ENCODE measurements at places on chromosomes 2 and 18.

DNA sequence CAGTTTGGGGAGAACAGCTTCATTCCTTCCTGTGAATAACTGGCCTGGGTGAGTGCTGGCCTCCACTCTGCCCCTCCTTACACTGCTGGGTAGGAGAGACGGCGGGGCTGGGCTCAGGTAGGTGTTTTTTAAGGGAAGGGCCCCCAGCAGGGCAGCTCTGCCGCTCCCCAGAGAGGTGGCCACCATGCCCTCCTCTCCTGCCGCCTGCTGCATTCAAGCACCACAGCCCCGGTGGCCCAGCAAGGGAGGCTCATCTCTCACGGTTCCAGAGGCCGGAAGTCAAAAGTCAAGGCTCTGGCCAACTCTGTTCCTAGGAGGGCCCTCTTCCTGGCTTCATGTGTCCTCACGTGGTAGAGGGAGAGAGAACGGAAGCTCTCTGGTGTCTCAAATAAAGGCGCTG is 81.1 kb downstream of the SH3BP4 start:
- no peak for DNase-seq

- DNase-seq: no peak
These were observed 26.0 kb upstream of the FOSL2 start for GRCh38 chr2:28366496-28367282.

GRCh38 chr2:27776696-27777095 is 5.2 kb downstream of the MRPL33 start:
- DNase-seq: no peak

DNA sequence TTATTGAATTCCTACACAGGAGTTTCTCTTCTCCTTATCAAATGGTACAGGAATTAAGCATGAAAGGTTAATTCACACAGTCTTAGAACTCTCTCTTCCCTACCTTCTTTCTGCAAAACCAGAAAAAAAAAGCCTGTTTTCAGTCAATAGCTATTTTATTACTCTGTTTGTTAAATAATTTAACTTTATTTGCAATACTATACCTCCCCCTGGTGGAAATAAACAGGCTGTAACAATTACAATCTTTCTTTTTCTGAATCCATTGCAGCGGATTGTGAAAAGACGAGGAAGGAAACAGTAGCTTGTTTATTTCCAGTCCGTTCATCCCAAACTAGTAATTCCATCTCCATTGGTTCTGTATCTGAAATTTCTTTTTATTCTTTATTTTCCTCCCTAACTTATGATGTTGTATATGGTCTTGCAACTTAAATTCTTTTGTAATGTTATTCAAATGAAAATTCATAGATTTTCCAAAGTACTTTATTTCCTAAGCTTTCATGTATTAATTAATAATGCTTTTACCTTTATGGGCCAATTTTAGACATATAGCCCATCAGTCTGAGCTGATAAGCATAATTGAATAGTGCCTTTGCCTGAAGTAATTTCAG is 165.2 kb downstream of the SH3BP4 start:
- DNase-seq: peak; percentile 19

GRCh38 chr2:237888389-237888788 is 29.0 kb downstream of the RAMP1 start:
- DNase-seq: no peak

- DNase-seq: no peak
These were observed 27.3 kb downstream of the ANXA4 start for GRCh38 chr2:69769272-69769671.

DNA sequence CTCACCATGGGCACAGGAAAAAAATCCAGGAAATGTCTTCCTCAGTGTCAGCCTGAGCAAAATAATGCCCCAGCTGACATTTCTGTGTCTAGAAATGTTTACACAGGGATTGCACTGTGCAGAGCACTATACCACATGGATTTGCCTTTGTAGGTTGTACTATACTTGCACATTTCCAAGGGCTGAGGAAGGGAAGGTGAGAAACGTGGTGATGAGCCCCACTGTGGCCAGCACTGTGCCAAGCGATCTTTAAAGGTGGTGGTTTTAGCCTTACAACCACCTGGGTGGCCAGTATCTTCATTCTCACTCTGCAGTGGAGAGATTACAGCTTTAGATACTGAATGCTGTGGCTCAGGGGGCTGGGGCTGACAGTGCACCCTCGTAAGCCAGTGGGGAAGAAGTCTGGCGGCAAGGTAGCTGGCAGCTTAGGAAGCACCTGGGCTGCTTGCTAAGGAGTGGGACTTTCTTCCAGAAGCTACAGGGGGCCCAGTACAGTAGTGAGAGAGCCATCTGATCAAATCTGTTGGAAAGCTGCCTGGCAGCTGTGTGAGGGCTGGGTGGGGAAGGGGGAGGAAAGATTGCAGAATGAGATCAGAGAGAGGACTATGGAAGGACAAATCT is 81.4 kb upstream of the MSH2 start:
- no peak for DNase-seq

GRCh38 chr2:229044581-229044980 is 226.5 kb downstream of the PID1 start:
- no peak for DNase-seq

GRCh38 chr2:239223310-239224198 is 177.3 kb downstream of the HDAC4 start:
- peak; percentile 63 for DNase-seq

DNA sequence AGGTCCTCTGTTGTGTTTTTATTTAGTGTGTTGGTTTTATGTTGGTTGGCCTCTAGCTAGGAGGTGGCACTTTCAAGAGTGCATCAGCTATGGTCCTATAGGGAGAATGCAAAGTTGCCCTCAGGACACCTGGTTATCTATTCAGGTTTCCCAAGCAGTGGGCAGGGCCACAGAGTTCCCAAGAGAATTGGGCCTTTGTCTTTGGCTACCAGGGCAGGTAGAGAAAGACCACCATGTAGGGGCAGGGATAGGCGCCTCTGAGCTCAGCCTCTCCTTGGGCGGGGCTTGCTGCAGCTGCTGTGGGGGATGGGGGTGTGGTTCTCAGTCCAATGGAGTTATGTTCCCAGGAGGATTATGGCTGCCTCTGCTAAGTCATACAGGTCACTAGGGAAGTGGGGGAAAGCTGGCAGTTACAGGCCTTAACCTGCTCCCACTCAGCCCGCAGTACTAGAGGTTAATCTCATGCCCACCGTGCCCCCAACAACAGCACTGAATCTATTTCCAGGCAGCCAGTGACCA is 26.0 kb downstream of the ABCB11 start:
- no peak for DNase-seq

DNA sequence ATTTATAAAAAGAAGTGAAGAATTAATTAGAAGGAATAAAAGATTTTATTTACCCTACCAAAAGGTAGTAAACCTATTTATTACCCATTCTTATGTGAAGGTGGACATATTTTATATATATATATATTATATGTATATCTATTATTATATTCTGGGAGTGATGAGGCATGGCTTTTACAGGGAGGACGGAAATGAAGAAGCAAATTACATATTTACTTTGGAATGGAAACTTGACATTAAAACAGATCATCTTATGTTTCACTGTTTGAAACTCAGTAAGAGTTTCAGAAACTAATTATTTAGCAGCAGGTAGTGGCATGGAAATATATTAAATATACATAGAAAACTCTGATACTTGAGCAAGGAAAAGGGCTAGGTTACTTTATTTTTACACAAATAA is 143.4 kb downstream of the LCLAT1 start:
- no peak for DNase-seq

DNA sequence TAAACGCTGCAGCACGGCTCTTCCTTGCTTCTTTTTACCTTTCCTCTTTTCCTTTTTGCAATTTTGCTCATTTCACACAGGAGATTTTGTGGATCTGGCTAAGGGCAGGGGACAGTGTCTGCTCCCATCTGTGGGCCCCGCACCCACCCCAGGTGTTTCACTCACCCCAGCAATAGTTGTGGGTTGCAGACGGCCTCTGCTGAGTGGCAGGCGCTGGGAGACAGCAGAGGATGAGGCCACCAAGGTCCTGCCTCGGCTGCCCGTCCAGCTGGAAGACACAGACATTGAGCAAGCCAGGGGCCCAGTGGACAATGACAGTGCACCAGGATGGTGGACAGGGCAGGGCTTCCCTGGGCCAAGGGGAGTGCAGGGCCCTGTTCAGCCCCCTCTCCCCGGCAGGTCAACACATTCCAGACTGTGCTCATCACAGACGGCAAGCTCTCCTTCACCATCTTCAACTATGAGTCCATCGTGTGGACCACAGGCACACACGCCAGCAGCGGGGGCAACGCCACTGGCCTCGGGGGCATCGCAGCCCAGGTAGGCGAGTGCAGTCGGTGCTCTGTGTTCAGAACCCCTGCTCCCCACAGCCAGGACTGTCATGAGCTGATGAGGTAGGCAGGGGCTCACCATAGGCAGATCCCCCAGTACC is 35.0 kb downstream of the SNED1 start:
- no peak for DNase-seq

DNA sequence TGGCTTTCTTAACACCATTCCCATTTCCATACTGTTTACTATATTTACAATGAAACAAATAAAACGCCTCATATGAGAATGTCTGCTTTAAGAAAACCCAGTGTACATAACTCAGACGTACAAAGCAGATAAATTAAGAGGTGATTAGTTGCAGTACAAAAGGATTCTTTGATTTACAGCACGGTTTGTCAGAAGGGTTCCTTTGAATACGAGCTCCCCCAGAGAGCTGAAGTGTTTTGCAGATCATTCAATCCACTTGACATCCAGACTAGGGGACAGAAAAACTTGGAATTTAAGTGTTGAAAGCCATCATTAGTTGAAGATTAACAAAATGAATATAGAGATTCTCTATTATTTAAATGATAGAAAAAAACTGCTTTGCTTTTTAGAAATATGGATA is 72.5 kb downstream of the RAPGEF4 start:
- no peak for DNase-seq

- no peak for DNase-seq
These were observed 255.9 kb upstream of the STON1 start for GRCh38 chr2:48274040-48274439.

GRCh38 chr2:230895536-230896345 is 29.3 kb downstream of the GPR55 start:
- DNase-seq: no peak

GRCh38 chr18:78423811-78424210 is 555.8 kb upstream of the SALL3 start:
- no peak for DNase-seq

DNA sequence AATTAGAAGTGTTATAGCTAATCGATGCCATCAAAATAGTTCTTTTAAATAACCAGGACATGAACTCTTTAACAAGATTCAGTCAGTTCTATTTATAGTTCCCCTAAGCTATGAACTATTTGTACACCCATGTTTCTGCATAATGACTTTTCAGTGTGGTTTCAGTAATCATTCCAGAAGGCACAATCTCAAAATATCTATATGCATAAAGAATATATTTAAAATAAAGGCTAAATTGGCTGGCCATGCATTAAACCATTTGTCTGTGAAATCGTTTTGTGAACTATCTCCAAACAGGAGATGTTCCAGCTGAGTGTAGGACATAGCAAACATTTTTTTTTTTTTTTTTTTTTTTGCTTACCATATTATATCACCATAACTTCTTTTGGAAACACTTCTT is 719.3 kb downstream of the PLCL1 start:
- no peak for DNase-seq

DNA sequence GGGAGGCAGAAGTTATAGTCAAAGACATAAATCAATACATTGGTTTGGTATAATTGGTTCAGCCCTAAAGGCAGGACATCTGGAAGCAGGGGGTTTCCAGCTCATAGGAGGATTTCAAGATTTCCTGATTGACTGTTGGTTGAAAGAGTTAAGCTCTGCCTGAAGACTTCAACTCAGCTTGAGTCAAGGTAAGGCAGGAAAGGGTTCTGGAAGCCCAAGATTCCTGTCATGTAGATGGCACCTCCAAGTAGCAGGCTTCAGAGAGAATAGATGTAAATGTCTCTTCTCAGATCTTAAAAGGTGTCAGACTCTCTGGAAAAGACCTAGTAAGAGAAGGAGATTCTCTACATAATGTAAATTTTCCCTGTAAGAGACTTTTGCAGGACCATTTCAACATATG is 335.3 kb downstream of the RIT2 start:
- DNase-seq: no peak

DNA sequence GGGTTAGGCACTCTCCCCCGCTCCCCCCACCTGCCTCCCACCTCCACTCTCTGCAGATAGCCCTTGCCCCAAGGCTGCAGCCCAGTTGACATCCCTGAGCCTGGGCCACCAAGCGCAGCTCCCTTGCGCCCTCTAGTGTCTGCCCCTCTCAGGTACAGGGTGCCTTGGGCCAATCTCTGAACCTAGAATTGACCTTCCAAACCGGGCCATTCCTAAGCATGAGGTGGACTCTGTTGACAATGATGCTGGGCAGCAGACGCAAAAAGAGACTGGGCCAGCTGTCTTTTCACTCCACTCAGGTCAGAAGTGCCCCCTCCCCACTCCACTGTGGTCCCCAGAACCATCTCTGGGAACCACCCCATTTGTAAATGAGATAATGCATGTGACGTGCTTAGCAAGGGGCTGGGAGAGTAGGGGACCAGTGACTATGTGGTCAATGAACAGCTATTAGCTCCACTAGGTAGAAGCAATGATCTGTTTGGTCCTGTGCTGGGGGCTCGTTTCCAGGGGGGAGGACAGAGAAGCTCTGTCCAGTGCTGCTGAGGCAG is 43.3 kb upstream of the PLB1 start:
- no peak for DNase-seq

DNA sequence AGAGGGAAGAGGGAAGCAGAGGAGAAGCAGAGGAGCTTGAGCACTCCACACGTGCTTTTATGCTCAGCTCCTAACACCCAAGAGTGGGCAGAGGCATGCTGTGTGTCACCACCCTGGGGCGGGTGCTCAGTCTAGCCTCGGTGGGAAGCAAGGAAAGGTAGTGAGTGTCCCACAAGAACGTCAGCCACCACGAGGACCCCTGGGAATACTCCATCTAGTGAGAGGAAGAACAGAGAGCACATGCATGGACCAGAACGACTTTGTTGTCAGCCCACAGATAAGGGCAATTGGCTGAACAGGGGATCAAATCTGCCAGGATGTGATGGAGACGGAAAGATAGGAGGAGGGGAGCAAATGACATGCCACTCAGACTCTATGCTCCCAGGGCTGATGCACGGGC is 83.4 kb downstream of the XDH start:
- no peak for DNase-seq

DNA sequence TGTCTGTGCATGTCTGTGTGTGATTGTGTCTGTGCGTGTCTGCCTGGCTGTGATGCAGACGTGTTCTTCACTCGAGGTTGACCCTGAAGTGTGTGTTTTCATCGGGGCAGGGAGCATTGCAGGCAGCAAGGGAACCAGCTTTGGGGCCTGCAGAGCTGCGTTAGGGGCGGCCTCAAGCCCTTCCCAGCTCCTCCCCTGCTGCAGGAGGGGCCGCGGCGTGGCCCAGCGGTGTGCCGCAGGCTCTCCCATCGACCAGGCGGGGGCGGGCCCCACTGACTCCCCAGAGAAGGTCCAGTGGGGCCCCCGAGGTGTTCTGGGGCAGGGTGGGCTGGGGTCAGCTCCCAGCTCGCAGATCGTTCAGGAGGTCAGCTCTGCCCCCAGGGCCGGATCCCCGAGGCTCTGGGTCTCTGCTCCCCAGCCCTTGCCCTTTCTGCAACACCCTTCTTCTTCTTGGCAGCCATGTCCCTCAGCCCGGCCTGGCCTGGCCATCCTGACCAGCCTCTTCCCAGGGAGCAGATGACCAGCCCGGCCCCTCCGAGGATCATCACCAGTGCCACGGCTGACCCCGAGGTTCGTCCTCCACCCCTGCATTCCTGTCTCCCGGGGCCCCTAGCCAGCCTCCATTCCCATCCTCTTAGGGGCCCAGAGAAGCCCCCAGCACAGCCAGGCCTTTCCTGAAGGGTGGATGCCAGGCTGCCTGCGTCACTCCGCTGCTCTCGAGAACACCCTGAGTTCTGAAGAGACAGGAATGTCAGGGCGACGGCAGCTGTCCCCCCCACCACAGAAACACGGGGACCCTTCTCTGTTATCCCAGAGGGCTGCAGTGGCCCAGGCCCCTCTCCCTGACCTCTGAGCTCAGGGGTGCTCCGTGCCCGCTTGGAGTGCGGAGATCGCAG is 11.1 kb upstream of the KLHL30 start:
- peak; percentile 50 for DNase-seq

Data from fibroblast of skin of left biceps (primary cell).